ENCODE measurements at places on chromosomes 11 and 22.

DNA sequence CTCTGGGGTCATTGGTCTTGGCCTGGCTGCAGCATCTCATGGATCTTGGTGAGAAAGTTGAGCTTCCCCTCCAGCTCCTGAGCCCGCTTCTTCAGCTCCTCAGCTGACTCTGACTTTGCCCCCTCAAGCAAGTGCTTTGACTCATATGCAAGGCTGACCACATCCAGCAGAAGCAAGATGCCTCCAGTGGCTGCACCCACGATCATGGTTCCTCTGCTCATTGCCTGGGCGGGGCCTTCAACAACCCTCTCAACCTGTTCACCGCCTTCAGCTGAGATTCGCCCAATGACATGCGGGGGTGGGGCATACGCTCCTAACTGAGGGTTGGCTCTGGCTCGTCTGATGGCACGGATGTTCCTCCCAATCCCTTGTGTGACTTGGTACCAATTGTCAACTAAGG is 11.9 kb downstream of the APOL2 start:
- no peak for DNase-seq

DNA sequence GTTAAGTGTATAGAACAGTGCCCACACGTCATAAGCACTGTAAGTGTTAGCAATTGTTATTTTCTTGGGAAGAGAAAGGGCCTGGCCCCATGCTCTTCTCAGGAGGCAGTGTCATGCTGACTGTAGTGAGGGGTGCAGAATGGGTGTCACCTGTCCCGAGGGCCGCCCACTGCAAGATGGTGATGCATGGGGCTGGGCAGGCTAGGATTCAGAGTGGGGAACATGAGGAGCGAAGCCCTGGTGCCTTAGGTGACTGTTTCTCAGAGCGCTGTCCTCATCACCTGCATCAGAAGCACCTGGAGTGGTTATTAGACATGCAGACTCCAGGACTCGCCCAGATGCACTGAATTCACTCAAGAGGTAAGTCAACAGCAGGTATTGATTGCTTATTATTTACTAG is 101.0 kb upstream of the PARVA start:
- DNase-seq = no peak

DNA sequence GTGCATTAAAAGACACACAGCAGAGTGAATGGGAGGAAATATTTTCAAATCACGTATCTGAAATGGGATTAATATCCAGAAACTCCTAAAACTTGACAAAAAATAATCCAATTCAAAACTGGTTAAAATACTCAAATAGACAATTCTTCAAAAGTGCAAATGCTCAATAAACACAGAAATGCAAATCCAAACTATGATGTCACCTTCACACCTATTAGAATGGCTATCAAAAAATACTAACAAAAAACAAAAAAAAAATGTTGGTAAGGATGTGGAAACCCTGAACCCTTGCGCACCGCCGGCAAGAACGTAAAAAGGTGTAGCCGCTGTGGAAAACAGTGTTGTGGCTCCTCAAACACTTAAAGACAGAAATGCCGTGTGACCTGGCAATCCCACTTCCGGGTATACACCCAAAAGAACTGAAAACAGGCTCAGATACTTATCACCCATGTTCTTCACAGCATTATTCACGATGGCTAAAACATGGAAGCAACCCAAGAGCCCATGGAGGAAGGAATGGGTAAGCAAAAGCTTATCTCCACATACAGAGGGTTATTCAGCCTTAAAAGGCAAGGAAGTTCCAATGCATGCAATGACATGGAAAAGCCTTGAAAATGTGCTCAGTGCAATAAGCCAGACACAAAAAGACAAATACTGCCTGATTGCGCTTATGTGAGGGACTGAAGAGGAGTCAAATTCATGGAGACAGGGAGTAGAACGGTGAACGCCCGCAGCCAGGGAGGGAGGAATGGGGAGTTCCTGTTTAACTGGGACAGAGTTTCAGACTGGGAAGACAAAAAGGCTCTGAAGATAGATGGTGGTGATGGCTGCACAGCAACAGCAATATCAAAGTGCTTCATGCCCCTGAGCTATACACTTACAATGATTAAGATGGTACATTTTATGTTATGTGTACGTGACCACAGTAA is 19.6 kb downstream of the BRD1 start:
- no peak for DNase-seq

DNA sequence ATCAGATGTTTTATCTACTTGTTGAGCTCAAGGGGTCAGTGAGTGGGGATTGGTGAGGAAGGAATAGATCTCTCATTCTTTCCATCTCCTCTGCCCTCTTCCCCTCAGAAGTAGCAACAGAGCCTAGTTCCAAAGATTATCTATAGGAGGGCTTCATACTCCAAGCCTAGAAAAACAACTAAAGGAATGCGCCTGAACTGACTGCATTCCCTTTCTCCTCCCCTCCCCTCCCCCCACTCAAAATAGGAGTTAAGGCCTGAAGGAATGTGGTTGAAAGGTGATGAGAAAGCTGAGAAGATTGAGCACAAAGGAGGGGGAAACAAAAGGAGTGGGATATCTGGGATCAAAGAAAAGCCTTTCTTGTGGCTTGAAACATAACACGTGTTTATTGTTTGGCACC is 10.5 kb downstream of the EMSY start:
- DNase-seq = no peak

DNA sequence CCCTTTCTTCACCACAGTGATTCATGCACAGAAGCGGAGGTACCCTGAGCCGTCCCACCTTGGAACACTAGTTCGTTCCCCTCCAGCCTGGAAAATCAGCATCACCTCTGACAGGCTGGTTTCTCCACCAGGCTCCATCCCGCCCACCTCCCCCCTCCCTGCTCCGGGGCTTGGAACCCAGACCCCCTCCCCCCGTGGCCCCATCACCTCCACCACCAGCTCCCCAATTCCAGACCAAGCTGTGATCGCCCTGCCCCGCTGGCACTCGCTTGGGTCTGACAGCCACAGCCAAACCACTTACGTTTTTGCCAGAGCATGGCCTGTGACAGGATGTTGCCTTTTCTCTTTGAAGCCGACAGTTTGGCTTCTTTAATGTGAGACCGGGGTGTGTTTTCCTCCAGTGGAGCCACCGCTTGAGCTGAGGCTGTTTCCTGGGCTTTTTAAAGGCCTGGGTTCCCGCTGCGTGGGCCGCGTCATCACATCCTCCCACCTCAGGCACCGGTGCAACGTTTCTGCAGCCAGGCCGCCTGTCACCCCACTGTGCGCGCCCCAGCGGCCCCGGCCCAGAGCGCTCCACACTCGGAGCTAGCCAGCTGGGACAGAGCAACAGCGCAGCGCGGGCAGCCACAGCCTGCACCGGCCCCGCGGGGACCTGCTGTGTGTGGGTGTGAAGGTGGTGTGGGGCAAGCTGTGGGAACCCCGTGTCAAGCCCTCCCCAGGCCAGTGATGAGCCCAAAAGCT is at the start of gene POU2AF1:
POU2AF1 (minus strand) TSS at position 415 of the 741 bp plus-strand sequence; CDS start at position 317, 98 bp downstream.
- peak; percentile 78 for DNase-seq

Data from GM10248 (cell line).